ENCODE measurements at places on chromosomes 1 and 21.

DNA sequence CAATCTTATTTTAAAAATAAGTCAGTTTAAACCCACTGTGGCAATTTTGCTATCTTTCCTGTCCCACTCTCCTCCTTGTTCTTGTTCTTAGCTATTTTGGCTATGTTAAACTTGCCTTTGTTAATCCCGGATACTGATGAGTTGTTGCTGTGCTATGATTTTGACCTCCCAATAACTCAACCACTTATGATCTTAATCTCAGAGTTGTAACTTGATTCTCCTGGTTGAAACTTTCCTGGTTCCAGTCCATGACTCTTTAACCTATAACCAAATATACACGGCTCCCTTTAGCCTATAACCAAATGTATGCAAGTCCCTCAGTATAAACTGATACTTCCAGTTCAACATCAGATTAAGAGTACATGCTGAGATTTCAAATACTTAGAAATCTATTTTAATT is 15.6 kb upstream of the ACADM start:
- no peak for DNase-seq

DNA sequence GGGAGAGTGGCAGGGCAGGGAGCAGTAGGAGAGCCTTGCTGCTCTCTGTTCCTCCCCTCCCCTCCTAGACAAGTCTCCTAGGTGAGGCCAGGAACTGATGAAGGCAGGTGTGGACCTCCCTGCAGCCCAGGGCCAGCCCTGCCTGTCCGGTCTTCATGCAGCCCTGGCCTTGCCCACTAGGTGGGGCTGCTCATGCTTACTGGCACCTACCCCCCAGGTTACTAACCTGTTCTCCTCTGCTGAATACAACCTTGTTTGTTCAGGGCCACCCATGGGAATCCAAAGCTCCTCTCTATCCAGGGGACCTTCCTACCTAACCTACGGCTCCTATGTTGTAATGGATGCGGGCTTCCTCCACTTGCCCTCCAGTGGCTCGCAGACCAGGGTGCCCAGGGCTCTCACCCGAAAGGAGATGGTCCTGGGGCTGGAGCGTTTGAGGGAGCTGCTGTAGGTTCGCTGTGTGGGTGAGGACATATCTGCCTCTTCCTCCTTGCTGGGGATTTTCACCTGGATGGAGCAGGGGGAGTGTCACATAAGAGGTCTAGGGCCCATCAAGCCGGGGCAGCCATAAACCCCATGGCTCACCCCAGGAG is 7.9 kb upstream of the TNNT2 start:
- peak; percentile 38 for DNase-seq

GRCh38 chr1:159826441-159827101 is at the start of gene SLAMF8:
Gene SLAMF8, plus strand, starts transcription at chr1:159826873. Its CDS starts 26 bp downstream, at chr1:159826899.
- DNase-seq, result peak; percentile 31

- no peak for DNase-seq
These were observed 139.4 kb upstream of the KIAA1614 start for GRCh38 chr1:180773210-180773865.

Data from stimulated activated CD4-positive, alpha-beta T cell treated with anti-CD3 and anti-CD28 coated beads, Interleukin-15, amount 100 ng/mL, for 48 hours (primary cell).